Activated CD4-positive, alpha-beta T cell treated with anti-CD3 and anti-CD28 coated beads, Interleukin-2, amount 10 ng/mL, durations not matched to agents 24 days and 14 days (primary cell): ENCODE measurements at places on chromosomes 7 and 10.

DNA sequence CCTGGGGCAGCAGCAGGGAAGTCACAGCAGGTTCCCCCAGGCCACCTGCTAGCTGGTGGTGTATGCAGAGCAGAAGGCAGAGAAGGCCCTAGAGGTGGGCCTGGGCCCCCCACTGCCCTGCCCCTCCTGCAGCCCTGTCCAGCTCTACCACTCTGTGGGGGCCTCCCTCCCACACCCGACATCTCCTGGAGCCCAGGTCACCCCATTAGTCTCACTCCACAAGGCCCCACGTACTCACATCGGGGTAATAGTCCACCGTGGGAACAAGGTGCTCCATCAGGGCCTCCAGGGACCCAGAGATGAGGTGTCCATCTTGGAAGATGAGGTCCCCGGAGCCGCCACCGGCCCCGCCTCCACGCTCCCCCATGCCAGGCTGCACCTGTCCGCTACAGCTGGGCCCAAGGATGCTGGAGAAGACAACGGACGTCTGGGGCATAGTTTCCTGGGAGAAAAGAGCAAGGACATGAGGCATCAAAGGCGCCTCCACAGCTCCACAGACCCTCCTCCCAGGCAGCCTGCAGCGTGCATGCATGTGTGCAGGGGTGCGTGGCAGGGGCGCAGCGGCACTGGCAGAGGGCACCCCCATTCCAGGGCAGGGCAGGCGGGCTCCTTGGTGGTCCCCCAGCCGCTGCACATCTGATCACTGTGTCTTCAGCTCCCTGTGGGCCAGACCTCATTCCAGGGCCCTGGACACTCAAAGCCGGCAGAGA, 61.0 kb downstream of the RASGEF1A start:
- peaks cover 6% of the 10 kb centered on the region for H3K4me1 ChIP-seq
- no peaks in the 10 kb centered on the region for H3K36me3 ChIP-seq
- no peak overlapping the region for H3K4me3 ChIP-seq
- DNase-seq = no peak

GRCh38 chr10:36393801-36394200, 731.6 kb upstream of the ANKRD30A start:
- H3K36me3 ChIP-seq = no peaks in the 10 kb centered on the region
- H3K4me1 ChIP-seq = no peaks in the 10 kb centered on the region
- no peak overlapping the region for H3K27ac ChIP-seq
- no peak overlapping the region for H3K4me3 ChIP-seq

DNA sequence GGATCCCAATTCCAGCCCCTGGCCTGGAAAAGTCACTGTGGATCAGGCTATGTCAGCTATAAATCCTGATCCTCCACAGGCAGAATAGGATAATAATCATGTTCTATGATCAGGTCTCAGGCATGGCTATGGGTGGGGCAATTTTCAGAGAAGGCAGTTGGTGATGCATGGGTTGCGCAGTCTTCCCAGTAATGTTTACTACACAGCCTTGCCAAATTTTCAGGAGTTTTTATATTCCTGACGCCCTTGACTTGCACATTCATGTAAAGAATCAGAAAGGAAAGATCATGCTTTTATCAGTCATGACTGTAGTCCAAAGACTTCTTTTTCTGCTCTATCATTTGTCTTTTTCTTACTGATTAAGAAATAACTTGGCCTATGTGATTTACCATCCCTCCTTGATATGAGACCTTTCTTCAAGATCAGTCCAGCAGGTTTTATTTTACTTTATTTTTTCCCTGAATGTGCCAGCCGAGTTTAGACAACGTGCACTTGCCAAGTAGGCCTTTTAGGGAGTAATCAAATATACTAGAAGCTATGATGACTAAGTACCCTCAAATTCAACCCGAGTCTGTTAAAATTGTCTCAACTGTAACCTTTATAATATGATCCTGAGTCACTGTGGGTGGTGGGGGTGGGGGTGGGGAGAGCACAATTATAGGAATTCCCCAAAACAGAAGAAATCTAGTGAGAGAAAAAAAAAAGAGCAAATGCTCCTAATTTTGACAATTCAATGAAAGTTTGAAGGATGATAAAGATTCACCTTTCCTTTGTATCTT, 31.9 kb downstream of the ARL4A start:
- no peak for DNase-seq
- peaks cover 51% of the 10 kb centered on the region for H3K4me1 ChIP-seq
- peak overlapping the region; percentile 82 for H3K27ac ChIP-seq

GRCh38 chr7:142870147-142870559, 15.3 kb downstream of the EPHB6 start:
- H3K36me3 ChIP-seq = no peaks in the 10 kb centered on the region
- no peaks in the 10 kb centered on the region for H3K4me1 ChIP-seq
- H3K4me3 ChIP-seq = no peak overlapping the region
- no peak overlapping the region for H3K27ac ChIP-seq
- DNase-seq = no peak
- H3K27me3 ChIP-seq = no peaks in the 10 kb centered on the region

GRCh38 chr7:158018098-158018762, 569.4 kb downstream of the PTPRN2 start:
- no peak for DNase-seq
- H3K36me3 ChIP-seq = no peaks in the 10 kb centered on the region
- no peak overlapping the region for H3K4me3 ChIP-seq
- no peaks in the 10 kb centered on the region for H3K27me3 ChIP-seq

DNA sequence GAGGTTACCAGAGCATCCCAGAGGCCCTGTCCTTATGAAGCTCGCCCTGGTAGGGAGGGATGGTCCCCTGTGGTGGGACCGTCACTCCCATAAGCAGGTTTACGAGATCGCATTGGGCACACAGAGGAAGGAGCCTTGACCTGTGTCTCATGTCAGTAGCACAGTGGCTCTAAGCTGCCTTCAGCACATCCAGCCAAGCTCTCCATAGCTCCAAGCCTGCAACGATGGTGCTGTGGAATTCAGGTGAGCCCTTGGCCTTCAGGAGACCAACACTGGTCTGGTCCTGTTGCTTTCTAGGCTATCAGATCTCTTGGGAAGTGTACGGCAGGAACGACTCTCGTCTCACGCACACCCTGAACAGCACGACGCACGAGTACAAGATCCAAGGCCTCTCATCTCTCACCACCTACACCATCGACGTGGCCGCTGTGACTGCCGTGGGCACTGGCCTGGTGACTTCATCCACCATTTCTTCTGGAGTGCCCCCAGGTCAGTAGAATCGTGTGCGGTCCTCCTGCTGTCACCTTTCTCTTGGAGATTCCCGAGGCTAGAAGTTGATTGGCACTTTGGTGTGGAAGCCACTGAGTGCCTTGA, 605.3 kb upstream of the FOXK1 start:
- H3K4me1 ChIP-seq = no peaks in the 10 kb centered on the region
- no peak overlapping the region for H3K4me3 ChIP-seq
- no peaks in the 10 kb centered on the region for H3K27me3 ChIP-seq
- H3K27ac ChIP-seq = no peak overlapping the region
- DNase-seq = no peak

GRCh38 chr7:26052706-26053105, 99.3 kb upstream of the NFE2L3 start:
- no peak for DNase-seq
- H3K27ac ChIP-seq = no peak overlapping the region
- H3K36me3 ChIP-seq = no peaks in the 10 kb centered on the region

DNA sequence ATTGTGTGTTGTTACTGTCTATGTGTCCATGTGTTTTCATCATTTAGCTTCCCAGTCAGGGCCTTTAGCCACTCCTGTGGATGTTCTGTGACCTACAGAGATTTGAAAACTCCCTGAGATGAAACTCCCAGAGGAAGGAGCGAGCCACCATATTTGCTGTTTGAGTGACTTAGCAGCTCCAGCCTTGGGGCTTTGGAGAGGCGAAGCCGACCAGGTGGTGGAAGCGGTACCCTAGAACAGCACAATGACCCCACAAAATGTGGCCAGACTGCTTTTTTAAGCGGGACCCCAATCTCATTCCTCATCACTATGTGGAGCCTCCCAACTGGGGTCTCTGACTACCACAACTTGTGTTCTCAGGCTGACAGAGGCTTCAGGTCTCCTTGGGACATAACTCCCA, 323.9 kb upstream of the KCND2 start:
- H3K4me3 ChIP-seq = no peak overlapping the region
- no peak for DNase-seq
- H3K27ac ChIP-seq = no peak overlapping the region
- no peaks in the 10 kb centered on the region for H3K27me3 ChIP-seq
- no peaks in the 10 kb centered on the region for H3K4me1 ChIP-seq

GRCh38 chr7:28176174-28176573, 4.4 kb downstream of the JAZF1 start:
- H3K36me3 ChIP-seq = no peaks in the 10 kb centered on the region
- H3K4me1 ChIP-seq = peaks cover 22% of the 10 kb centered on the region
- DNase-seq = no peak

GRCh38 chr10:2987185-2987768, 80.1 kb upstream of the PFKP start:
- no peak overlapping the region for H3K27ac ChIP-seq
- no peaks in the 10 kb centered on the region for H3K36me3 ChIP-seq
- H3K4me1 ChIP-seq = peaks cover 4% of the 10 kb centered on the region
- H3K4me3 ChIP-seq = no peak overlapping the region
- peaks cover 19% of the 10 kb centered on the region for H3K27me3 ChIP-seq

DNA sequence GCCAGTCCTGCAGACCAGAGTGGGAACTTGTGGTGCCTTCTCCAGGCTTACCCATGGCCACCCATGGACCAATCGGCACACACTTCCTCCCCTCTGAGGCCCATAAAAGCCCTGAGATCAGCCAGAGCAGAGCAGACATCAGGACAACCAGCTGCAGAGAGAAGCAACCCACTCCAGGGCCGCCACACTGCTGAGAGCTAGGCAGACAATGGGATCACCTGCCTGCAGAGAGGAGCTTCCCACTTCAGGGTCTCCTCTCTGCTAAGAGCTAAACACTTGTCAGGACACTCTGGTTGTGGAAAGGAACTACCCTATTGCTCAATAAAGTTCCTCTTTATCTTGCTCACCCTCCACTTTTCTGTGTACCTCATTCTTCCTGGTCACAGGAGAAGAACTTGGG, 34.0 kb downstream of the C7orf25 start:
- H3K4me1 ChIP-seq = peaks cover 6% of the 10 kb centered on the region
- H3K27ac ChIP-seq = no peak overlapping the region
- H3K36me3 ChIP-seq = no peaks in the 10 kb centered on the region
- no peak for DNase-seq

GRCh38 chr10:88062385-88062784, 199.0 kb downstream of the PTEN start:
- peaks cover 7% of the 10 kb centered on the region for H3K27me3 ChIP-seq
- H3K4me3 ChIP-seq = no peak overlapping the region
- H3K27ac ChIP-seq = no peak overlapping the region

DNA sequence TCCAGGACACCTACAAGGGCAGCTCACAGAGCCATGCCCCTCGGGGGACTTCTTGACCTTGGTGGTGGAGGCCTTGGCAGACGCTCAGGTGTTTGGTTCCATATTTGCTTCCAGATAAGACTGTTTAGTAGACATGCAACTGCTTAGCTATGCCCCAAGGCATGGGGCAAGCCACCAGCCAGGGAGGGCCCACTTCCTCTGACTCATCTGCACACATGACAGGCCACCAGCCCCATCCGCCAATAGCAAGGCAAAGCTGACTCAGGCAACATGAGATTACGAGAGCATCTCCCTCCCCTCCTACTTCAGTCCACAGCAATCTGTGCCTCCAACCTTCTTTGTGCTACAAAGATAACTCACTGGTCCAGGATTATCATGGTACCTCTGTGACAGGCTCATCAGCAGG, 54.9 kb downstream of the KCNMA1 start:
- no peak overlapping the region for H3K27ac ChIP-seq
- H3K4me1 ChIP-seq = peaks cover 6% of the 10 kb centered on the region
- H3K4me3 ChIP-seq = no peak overlapping the region

- no peaks in the 10 kb centered on the region for H3K36me3 ChIP-seq
- H3K4me3 ChIP-seq = no peak overlapping the region
- peaks cover 14% of the 10 kb centered on the region for H3K27me3 ChIP-seq
- DNase-seq = no peak
- peaks cover 3% of the 10 kb centered on the region for H3K4me1 ChIP-seq
Observed at GRCh38 chr7:140592964-140593671, 47.5 kb downstream of the DENND2A start.

GRCh38 chr10:129810-130209, 5.4 kb upstream of the ZMYND11 start:
- peaks cover 19% of the 10 kb centered on the region for H3K4me1 ChIP-seq
- H3K27ac ChIP-seq = no peak overlapping the region
- H3K27me3 ChIP-seq = peaks cover 14% of the 10 kb centered on the region
- H3K36me3 ChIP-seq = no peaks in the 10 kb centered on the region
- no peak for DNase-seq

- H3K36me3 ChIP-seq = no peaks in the 10 kb centered on the region
- H3K27me3 ChIP-seq = peaks cover 20% of the 10 kb centered on the region
- H3K27ac ChIP-seq = no peak overlapping the region
- no peak for DNase-seq
- no peak overlapping the region for H3K4me3 ChIP-seq
Observed at GRCh38 chr7:17083392-17084165, 201.8 kb upstream of the AGR3 start.

- peaks cover 27% of the 10 kb centered on the region for H3K4me1 ChIP-seq
- no peaks in the 10 kb centered on the region for H3K27me3 ChIP-seq
- peaks cover 60% of the 10 kb centered on the region for H3K36me3 ChIP-seq
- no peak for DNase-seq
- no peak overlapping the region for H3K4me3 ChIP-seq
- no peak overlapping the region for H3K27ac ChIP-seq
Observed at GRCh38 chr10:12212454-12212853, 16.5 kb downstream of the CDC123 start.

- no peaks in the 10 kb centered on the region for H3K27me3 ChIP-seq
- no peak overlapping the region for H3K4me3 ChIP-seq
- H3K36me3 ChIP-seq = no peaks in the 10 kb centered on the region
- no peaks in the 10 kb centered on the region for H3K4me1 ChIP-seq
Observed at GRCh38 chr10:112622786-112623185, 175.8 kb downstream of the VTI1A start.

GRCh38 chr7:5429253-5429856, 5.7 kb upstream of the TNRC18 start:
- peak; percentile 64 for DNase-seq
- H3K36me3 ChIP-seq = no peaks in the 10 kb centered on the region

DNA sequence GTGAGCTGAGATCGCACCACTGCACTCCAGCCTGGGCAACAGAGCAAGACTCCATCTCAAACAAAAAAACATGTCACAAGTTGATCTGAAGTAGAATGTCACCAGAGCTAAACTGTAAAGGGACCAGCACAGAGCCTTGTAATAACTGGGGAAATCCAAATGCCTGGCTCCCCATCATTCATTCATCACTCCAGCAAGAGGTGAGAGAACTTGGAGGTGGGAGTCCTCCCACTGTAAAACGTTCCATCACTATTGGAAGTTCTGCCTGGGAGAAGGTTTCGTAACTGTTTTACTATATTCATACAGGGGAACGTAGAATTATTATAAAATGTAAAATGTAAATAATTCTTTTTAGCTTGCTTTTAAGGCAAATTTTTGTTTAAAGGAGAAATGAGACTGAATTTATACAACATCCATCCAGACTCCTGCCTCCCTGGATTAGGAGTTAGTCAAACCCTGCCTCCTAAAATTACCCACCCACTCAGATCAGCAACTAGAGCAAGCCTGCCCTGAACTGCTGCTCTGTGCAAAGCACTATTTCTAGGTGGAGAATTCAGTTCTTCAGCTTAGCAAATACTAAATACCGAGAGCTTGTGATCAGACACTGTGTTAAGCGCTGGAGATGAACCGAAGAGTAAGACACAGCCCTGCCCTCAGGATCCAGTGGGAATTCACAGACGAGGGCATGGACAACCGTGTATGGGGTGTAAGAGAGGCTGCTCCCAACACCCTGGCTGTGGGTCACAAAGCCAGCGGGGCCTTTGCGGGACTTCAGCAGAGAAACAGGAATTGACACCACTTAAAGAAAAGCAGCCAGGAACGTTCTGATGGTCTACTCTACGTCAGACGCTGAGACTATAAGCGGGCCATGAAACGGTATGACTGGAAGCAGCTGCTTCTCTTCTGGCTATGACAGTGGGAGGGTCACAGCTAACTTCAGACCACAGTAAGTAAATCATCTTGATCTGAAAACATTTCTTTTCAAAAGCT, 208.3 kb downstream of the ZMYND11 start:
- no peaks in the 10 kb centered on the region for H3K27me3 ChIP-seq
- H3K27ac ChIP-seq = no peak overlapping the region
- no peaks in the 10 kb centered on the region for H3K4me1 ChIP-seq
